ENCODE measurements at places on chromosomes 11 and 22. TPM values are rescaled to one million over a fixed set of nuclear protein-coding genes. Genes with fewer than 3 reads are reported as not detected.

The CHADL gene
- total RNA-seq: 0.83 TPM

The ANO9 gene
- 115 TPM for total RNA-seq

The DNAJB7 gene
- total RNA-seq: not detected

The NLRP6 gene
- total RNA-seq: 34.0 TPM

The DPAGT1 gene
- total RNA-seq: 56.1 TPM

The KCNJ11 gene
- 2.7 TPM for total RNA-seq

All from activated naive CD8-positive, alpha-beta T cell treated with anti-CD3 and anti-CD28 coated beads, Interleukin-2, amount 10 ng/mL, durations not matched to agents 7 days and 5 days (primary cell).